ENCODE measurements at places on chromosomes 3 and 15.

- DNase-seq, result no peak
Observed at GRCh38 chr15:41169781-41170180, 53.7 kb upstream of the INO80 start.

DNA sequence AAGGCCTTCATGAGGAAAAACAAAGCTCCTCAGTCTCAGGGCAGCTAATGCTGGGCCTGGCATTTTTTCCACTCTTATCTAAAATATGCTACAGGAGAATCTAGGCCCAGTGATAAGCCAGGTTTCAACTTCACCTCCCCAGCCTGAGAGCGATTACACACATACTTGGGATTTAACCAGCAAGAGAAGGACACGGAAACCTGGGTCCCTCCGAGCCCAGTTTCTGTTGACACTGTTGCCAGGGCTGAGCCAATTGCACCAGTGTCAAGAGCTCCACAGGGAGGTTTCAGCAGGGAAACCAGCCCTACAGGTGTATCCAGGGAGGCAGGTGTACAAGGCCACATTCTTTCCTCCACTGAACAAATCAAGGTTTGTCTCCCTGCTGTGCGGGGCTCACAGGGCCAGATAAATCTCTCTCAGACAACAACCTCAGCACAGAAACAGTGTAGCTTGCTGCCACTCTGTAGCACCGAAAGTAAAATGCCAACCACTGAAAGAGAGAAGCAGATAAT is 85.4 kb downstream of the MAGI1 start:
- no peak for DNase-seq

DNA sequence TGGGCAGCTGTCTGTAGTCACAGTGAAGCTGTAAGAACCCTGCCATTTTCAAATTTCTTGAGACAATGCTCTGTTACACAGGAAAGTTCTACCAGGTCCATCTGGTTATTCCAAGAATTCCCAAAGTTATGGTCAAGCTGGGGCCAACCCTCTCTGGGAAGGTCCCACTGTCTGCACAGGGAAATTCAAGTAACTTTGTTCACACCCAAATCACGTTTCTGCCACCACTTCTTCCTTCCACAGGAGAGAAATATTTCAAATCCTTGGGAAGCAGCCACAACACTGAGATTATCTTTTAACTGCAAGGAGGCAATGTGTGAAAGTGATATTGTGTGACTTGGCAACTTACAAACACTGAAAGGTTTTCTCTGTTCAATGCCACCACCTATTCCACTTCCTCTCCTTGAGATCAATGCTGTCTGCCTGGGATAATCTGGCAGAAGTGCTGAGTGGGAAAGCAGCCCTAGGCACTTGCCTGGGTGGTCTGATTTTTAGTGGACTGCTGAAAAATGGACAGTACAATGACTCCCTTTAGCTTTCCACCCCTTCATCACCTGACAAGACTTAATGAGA is 5.6 kb downstream of the SCAMP2 start:
- DNase-seq, result no peak

DNA sequence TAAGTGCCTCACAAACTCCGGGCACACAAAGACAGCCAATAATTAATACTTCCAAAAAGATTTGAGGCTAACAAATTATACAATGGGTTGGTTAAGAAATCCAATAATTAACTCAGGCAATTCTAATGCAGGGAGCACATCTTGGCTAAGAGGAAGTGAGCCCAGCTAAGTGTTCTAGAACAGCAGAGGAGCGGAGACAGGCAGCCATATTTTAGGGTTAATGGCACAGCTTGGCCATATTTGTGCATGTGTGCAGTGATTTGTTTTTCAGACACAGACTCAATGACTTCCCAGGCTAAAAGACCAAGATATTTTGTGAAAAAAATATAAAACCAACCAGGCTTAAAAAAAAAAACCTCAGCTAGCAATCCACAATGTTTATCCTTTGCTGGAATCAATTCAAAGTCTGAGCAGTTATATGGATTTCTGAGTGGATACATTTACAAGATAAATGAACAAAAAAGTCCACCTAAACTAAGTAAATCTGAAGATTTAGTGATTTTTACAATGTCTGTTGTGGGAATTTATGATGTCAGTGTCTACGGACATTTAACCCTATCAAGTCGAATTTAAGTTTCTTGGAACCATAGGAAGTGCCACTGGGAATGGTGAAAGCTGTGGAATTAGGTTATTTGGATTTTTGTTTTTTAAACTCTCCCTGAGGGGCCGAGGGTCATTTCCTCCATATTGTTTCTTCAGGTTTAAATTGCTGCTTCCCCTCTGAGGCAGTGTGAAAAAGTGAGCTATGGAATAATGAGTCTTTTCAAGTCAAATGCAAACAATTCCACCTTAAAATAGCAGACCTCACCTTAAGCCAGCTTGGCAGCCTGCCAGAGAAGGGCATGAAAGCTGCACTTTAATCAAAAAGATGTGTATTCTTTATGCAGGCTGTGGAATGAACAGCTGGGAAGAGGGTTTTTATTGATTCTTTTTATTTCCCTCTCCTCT is 413.7 kb upstream of the TBL1XR1 start:
- DNase-seq, result peak; percentile 27

All from activated naive CD4-positive, alpha-beta T cell (primary cell).